ENCODE measurements at places on chromosomes 2 and 18.

DNA sequence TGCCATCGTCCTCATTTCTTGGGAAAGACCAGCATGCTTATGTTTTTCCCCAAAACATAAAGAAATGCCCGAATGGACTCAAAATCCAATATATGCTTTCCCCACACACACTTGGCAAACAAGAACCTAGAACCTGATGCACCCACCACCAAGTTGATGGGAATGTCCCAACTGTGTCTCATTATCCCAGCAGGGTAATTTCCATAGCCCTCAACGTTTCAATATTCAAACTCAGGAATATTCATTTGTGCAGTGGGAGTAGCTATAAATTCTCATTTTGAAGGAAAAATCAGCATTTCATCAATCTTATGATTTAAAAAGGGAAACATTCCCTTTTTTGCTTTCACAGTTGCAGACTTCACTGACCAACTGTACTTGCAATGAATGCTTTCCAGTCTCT lies 50.7 kb downstream of the SNORC start:
- no peak for DNase-seq

GRCh38 chr2:47006374-47007222 lies 91.0 kb upstream of the MCFD2 start:
- no peak for DNase-seq

GRCh38 chr2:227106845-227107759 lies 56.9 kb downstream of the COL4A4 start:
- DNase-seq = no peak

- no peak for DNase-seq
Observed at GRCh38 chr2:138671566-138671965, 108.6 kb downstream of the NXPH2 start.

GRCh38 chr2:229980431-229981184 lies 58.3 kb downstream of the FBXO36 start:
- DNase-seq = no peak

DNA sequence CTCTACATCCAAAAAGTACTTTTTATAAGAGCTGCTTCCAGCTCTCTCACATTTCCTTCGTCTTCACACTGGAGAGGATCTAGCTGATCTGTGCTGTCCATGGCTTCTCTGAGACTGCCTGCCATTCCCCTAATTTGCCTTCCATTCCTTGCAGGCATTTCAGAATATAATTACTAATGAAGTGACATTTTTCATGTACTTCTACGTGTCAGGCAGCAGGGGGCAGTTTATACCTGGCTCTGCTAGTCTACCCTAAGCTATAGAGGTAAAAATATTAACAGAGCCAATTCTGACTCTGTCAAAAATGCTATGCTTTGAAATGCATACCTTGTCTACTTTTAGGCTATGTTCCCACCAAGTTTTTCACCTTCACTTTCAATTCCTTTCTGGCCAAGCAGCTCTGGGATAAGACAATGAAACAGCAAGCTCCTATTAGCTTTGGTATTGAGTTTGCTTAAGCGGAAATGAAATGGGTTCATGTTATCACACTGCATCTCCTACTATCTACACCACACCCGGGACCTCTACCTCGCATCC lies 81.9 kb downstream of the MEP1B start:
- DNase-seq = no peak

- DNase-seq = no peak
Observed at GRCh38 chr2:122451040-122451439, 695.6 kb downstream of the TSN start.

GRCh38 chr2:10149635-10150034 lies 27.1 kb downstream of the RRM2 start:
- no peak for DNase-seq

- DNase-seq = no peak
Observed at GRCh38 chr2:69272803-69273471, 114.1 kb downstream of the GFPT1 start.

- DNase-seq = no peak
Observed at GRCh38 chr18:57523171-57523956, 63.1 kb downstream of the FECH start.

GRCh38 chr2:181814057-181814491 lies 77.5 kb upstream of the ITPRID2 start:
- no peak for DNase-seq

DNA sequence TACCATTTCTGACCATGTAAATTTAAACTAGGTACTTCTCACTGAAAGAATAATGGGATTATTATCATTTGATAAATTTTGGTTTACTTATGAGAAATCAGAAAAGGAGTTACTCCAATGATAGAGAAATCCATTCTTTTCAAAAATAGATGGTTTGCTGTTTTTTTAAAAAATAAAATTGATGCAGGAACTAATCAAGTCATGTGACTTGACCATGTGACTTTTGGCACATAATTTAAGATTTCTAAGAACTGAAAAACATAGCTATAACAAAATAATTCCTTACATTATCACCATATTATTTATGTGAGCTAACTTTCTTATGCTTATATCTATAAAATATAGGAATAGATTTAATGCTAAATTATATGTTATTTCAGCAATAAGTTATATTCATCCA lies 247.1 kb upstream of the FIGN start:
- DNase-seq = no peak

DNA sequence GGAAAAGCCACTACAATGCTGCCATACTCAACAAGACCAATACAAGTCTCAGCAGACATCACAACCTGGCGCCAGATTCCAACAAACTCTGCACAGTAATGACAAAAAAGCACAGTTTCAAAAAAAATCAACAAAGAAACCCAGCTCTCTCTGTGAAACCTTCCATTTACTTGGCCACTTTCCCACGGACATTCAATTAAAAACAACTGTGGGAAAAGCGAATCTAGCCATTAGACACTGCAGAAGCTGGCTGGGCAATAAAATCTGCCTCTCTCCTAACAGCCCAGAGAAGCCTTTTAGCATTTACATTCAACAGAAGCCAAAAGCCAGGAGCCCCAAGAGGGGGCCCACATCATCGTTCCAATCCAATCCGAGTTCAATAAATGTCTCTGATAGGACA lies 128.9 kb downstream of the HDAC4 start:
- no peak for DNase-seq

GRCh38 chr18:24602201-24602600 lies 141.8 kb downstream of the HRH4 start:
- DNase-seq = no peak

DNA sequence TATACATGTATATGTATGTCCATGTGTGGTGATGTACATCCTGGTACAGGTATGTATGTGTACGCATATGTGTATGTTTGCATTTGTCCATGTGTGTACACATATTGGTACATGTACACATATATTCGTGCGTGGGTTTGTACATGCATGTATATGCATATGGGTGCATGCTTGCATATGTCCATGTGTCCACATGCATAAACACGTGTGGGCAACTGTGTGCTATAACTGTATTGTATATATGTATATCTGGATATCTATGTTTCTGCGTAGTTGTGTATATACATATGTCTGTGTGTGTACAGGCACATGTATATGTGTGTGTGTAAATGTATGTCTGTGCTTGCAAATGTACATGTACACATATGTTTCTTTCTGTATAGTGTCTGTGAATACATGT lies 858.5 kb downstream of the CNTNAP5 start:
- no peak for DNase-seq

GRCh38 chr2:140504601-140505000 lies 1626.2 kb downstream of the LRP1B start:
- DNase-seq = no peak

DNA sequence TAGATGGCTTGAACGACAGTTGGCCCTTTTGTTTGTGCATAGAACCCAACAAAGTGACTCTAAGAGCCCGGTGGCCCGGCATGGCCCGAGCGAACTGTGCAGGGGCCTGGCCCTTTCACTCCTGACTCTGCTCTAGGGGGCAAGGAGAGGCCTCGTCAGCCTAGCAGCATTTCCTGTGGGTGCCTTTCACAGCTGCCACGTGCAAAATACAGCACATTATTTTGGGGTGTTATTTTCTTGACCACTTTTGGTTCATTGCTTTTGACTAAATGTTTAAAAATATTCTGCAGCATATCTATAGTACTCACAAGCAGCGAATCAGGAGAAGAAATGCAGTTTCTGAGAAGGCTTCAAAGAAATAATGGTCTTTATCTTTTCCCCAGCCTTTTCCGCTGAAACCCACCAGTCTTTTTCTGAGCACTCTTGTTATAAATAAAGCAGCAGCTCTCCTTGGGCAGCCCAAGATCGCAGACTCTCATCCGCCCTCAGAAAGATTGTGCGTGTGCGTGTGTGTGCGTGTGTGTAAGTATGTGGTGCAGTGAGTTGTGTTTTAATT lies 31.3 kb downstream of the DGKD start:
- DNase-seq = no peak

- no peak for DNase-seq
Observed at GRCh38 chr2:112032689-112033465, 22.2 kb upstream of the TMEM87B start.

DNA sequence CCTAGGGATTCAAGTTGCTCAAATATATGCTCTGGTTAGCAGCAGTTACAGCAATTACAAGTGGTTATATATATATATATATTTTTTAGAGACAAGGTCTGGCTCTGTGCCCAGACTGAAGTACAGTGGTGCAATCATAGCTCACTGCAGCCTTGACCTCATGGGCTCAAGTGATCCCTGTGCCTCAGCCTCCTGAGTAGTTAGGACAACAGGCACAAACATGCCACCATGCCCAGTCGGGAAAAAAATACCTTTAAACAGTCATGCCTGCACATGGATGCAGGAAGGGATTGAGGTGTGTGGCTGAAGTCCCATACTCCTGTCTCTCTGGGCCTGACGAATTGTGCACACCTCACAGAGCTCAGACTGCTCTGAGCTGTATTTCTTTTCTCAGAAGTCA lies 19.6 kb upstream of the DNAH7 start:
- no peak for DNase-seq

DNA sequence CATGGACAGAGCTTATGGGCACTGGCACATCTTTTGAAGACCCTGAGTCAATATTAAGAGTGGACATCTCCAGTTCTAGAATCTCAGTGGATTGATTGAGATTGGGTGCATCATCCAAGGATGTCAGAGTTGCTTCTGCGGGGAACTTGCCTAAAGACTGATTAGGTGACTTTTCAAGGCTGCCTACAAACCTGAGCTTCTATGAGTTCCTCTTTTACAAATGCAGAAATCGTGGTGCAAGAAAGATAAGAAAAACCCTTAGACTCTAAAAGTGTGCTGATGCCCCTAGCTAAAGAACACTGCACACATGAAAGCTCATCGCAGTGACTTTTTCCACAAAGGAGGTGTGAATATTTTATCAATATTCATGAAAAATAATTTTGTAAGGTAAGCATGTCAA lies 86.8 kb upstream of the NEDD4L start:
- no peak for DNase-seq

DNA sequence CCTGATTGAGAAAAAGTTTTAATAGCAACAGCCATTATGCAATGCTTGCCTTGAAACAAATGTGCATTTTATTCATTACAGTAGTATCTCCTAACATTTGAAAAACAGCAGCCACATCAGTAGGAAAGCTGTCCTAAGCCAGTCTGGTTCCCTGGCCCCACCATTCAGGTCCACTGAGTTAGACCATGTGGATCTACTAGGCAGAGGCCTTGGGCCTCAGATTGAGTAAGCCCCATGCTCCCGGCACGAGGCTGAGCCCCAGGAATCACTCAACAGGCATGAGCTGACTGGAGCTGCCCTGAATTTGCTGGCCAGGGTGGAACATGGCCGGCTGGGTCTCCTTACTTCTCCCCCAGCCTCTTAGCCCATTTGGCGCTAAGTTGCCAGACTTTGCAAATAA lies 103.4 kb downstream of the ZFP36L2 start:
- DNase-seq = no peak

DNA sequence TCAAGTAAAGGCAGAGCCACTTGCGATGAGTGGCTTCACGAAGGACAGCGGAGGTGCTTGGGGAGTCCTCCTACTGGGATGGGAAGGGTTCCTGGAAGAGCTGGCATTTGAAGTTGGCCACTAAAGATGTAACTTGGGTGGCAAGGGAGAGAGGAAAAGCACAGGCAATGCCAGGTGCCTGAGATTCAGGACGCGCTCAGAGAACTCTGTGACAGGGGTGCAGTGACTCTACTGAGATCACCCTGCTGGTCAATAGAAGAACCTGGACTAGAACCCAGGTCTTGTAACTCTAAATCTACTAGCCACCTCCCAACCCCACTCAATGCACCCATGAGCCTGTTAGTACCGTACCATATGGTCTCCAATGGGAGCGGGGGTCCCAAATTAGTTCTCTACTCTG lies 5.4 kb upstream of the GRHL1 start:
- DNase-seq = no peak

DNA sequence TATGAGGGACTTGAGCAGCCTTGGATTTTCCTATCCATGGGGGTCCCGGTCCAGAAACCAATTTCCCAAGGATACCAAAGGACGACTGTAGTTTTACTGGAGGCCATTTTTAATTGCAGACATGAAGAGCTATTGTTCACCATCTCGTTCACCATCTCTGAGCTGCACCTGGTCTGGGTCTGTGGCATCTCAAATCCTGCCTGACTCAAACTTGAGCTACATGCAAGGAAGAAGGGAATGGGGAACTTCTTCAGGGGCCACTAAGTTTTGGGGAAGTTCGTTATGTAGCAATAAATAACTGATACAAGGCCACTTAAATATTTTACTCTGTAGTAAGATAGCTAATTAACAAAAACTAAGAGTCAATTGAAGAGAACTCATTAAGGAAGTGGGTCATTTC lies 2.1 kb upstream of the SMCHD1 start:
- no peak for DNase-seq

DNA sequence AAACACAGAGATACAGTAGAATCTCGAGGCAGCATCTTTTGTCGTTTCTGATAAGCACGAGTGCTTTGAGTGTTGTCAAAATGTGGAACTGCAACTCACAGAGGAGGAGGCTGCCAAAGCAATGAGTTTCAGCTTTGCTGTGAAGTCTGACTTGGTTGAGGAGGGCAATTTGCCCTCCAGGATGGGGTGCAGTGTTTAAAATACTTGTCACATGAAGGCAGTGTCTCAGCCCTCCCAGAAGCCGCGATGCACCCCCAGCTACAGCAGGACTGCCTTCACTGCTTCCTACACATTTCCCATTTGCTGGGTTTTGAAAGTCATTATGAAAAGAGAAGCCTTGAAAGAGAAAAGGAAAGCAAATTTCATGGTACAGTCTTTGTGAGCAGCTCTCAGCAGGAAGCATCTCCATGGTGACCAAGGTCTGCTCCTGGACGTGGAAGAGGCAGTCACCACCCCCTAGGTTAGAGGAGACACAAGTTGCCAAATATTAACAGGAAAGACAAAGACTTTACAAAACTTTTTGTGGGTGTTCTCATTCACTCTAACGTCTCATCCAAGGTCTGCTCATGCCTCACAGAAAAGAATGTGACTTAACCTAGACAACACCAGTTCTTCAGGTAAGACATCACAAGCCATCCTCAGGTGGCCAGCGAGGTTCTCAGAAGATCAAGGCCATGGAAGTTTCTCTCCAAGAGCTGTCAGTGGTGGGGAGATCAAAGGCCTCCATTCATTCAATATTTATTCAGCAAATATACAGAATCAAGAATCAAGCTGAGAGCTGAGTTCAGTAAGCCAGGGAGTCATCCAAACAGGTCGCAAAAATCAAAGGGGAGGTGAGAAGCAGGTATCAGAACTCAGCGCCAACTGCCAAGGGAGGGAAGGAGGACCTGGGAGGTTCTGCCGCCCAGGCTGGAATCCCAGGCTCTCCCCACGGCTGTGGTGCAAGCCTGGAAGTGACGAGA lies 476.0 kb downstream of the EIPR1 start:
- DNase-seq = no peak

GRCh38 chr2:203830304-203831055 lies 37.1 kb upstream of the CTLA4 start:
- DNase-seq = no peak

Measured in stimulated activated CD4-positive, alpha-beta T cell treated with anti-CD3 and anti-CD28 coated beads, Interleukin-1b, Interleukin-23, amount 100 ng/mL, for 1 hour (primary cell).